Activated T-helper 1 cell treated with anti-CD3 and anti-CD28 coated beads, Interleukin-2, amount 50 U/mL, for 16 hours (primary cell): ENCODE measurements at places on chromosomes 7 and 10.

GRCh38 chr7:26508481-26508880 is 216.8 kb downstream of the SNX10 start:
- no peak for DNase-seq

- no peak for DNase-seq
Measured at GRCh38 chr7:82442492-82443035, 1.0 kb downstream of the CACNA2D1 start.

- no peak for DNase-seq
Measured at GRCh38 chr10:61900829-61901792, at the start of gene ARID5B. ARID5B (plus strand) TSS chr10:61901699; CDS start chr10:61901710, 11 bp downstream.

DNA sequence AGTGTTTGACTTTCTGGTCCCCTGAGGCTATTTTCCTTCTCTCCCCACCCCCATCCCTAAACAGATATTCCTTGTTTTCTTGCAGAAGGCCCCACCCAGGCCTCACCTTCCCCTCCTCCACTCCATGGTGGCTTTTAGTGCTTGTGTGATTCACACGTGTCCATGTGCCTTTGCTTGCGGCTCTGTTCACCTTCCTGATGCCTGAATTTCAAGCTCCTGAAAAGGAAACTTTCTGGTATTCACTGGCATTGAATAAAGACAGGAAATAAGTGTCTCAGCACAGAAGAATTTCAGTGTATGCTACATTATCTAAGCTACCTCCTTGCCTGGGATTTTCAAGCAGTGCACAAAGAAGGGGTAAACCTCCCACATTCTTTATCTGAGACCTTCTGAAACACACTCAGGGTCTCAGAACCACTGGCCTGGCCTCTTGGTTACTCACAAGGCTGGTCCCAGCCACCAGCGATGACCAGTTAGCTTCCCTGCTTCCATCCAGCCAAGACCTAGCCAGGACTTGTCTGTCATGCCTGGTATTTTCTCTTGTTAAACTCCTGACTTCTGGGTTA is 17.2 kb upstream of the UBE2H start:
- no peak for DNase-seq

DNA sequence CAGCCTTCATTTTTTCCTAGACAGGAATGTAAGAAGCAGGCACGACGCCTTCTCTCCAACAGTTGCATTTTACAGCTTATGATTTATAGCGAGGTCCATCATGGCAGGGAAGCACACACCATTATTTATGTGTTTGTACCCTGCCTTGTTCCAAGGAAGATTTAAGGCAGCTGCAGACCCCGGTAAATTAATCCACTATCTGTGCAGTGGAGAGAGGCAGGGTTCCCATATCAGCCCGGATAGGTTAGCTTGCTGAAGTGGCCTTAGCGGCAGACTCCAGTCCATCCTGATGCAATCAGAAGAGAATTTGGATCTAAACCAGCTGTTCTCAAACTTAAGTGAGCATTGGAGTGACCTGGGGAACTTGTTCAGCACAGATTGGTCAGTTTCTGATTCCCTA is 359.4 kb downstream of the GALNT17 start:
- DNase-seq = no peak

DNA sequence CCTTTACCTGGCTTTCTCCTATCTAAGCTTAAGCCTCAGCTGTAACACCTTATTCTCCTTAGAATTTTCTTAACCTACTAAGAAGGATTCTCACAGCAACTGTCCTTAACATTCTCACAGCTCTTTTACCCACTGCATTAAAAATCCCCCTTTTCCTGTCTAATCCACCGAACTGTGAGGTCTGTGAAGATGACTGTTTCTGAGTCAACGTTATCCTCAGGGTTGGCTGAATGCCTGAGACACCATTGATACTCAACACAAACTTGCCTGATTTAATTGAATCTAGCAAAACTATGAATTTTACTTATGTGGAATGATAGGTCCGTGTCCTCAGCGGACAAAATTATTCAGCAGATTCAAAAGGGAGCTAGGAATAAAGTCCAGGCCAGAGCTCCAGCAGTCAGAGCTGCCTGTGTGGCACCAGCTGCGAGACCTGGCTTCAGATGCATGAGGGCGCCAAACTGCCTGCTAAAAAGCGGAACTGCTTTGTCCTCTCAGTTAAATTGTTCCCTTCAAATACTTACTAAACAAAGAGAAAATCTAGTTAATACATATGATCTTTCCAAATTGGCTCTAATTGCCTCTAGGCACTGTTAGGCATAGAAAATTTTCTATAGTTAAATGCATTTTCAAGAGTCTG is 33.4 kb upstream of the VWDE start:
- DNase-seq = no peak

DNA sequence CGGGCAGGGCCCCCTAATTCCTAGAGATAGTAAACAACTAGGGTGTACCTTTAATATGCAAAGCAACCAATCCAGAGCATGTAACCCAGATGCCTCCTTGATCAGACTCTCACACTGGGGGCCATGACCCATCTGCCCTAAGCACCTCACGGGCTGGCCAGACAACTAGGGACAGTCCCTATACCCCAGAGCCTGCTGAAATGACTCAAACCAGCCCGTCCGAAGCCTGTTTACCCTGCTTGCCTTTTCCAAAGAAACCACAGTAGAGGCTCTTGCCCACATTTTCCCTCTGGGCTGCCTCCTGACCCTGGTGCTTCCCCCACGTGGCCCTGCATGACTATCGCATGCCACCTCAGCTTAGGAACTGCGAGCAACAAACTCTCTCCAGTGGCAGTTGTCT is 46.2 kb downstream of the RGS10 start:
- DNase-seq = no peak

GRCh38 chr7:107687656-107688055 is 27.0 kb downstream of the SLC26A4 start:
- DNase-seq = no peak

DNA sequence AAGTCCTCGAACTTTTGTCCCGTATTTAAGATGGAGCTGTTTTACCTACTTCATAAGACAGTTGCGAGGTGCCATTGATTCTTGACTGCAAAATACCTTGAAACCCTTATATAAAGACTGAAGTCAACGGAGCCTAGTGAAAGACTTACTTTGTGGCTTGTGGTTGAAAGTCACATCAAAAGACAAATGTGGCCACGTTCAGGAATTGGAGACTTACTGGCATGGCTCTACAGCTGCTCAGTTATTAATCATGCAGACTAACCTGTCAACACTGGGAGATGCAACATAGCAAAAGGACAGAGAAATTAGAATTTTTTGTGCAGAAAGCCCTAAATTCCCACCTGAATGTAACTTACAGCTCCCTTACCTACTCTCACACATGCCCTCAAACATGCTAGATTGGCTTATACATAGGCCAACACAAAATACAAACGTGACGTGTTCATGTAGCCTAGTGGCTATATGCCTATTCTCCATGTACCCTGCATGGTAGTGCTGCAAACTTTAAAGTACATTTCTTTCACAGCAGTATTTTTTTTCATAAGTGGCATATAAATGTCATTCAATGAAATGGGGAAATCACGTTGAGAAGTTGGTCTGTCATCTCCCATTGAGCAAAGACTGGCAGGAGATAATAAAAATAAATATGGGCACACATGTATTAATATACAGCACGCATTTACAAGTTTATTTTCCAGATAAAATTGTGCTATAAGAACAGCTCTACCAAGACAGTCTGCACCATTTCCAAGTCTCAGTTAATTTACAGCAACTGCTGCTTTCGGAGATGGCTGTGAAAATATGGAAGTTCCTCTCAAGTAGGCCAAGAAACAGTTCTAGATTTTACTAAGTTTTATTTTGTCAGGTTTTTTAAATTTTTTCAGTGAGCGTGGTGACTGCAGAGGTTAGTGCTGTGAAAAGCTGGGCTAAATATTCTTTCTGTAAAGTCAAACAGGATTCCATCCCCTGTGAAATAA is 170.4 kb upstream of the C7orf33 start:
- no peak for DNase-seq

GRCh38 chr10:5932345-5932744 is 42.3 kb downstream of the FBH1 start:
- DNase-seq = no peak

DNA sequence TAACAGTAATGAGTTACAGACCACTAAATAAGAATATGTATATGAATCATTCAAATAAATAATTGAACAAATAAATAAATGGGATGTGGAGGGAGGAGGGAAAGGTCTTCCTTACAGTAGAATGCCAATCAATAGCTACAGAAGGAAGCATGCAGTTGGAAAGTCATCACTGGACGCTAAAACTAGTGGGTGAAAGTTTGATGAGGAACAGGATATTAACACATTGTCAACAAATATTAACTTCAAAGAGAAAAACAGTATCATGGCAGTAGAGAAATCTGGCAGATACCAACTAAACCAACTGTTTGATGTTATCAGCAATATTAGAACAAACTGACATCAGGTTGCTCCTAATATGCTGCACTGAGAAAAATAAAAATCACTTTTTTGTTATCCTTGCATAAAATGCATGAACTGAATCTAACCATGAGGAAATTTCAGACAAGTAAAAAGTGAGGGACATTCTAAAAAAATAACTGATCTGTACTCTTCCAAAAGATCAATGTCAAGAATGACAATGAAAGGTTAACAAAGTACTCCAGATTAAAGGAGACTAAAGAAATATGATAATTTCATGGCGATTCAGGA is 94.1 kb downstream of the ZFAND4 start:
- DNase-seq = no peak

- DNase-seq = no peak
Measured at GRCh38 chr7:17274551-17275245, 23.8 kb upstream of the AHR start.
